ENCODE measurements at places on chromosomes 1 and 21.
A peak's percentile ranks its signal among the peaks of the same experiment; 100 is the strongest.

GRCh38 chr1:9073143-9073542 is 3.7 kb upstream of the SLC2A5 start:
- no peak for DNase-seq

- DNase-seq: no peak
Observed at GRCh38 chr1:235628316-235629005, 21.1 kb downstream of the GNG4 start.

- DNase-seq: no peak
Observed at GRCh38 chr21:16535626-16536025, 805.8 kb downstream of the USP25 start.

- peak; percentile 56 for DNase-seq
Observed at GRCh38 chr1:91501523-91501851, 836 bp downstream of the CDC7 start.

DNA sequence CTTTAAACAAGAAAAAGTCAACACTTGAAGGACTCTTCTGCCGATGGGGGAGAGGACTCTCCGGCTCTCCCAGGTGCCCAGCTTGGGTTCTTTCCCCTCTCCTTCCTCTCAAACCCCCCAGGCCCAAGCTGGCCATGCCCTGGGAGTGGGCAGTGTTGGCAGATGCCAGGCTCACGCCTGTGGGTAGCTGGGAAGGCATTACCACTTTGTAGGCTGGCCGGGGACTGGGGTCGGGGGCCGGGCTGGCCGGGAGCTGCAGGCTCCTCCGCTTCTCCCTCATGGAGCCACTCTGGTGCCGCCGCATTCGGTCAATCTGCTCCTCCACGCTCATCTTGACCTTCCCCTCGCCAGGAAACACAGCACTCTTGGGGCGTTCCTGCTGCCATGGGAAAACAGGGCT is 16.4 kb upstream of the GOLT1A start:
- no peak for DNase-seq

DNA sequence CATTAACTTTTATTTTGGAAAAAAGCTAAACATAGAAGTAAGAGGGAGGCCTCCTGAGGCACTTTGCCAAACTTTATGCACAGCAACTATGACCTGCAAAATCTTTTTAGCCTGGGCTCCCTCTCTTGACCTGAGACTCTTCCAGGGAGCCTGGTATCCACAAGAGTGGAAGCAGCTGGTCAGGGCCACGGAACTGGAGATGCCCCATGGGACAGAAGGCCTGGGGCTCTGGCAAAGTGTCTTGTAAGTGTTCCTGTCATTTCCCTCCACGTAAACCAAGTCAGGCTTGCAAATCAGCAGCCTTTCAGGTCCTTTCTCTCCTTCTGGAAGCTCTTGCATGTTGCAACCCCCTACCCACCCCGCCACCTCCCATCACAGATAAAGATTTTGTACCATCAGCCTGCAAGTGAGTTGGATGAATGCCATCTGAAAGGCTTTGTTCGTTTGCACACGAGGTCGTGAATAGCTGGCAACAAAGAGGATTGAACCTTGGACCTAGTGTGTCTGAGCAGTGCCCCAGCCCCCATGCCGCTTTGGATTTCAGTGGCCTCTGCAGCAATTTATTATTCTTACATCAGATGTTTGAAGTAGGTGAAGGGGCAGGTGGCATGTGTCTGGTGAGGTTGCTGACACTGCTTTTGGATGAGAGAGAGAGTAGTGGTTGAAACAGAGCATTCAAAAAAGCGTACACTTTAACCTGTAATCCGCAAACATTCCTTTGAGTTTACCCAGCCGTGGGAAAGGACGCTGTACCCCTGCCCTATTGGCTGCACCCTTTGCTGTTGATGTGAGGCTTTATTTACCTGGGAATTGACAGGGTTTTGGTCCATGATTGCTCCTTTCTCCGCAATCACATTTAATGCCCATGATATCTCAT is 91.6 kb downstream of the GALNT2 start:
- no peak for DNase-seq
